ENCODE measurements at places on chromosomes 1 and 21. TPM values are rescaled to one million over a fixed set of nuclear protein-coding genes. Genes with fewer than 3 reads are reported as not detected.

Gene CCDC27
- not detected for total RNA-seq

Gene NR5A2
- 2.8 TPM for total RNA-seq

Gene KCNK1
- not detected for total RNA-seq

Gene RUNX3
- total RNA-seq, result not detected

DNA sequence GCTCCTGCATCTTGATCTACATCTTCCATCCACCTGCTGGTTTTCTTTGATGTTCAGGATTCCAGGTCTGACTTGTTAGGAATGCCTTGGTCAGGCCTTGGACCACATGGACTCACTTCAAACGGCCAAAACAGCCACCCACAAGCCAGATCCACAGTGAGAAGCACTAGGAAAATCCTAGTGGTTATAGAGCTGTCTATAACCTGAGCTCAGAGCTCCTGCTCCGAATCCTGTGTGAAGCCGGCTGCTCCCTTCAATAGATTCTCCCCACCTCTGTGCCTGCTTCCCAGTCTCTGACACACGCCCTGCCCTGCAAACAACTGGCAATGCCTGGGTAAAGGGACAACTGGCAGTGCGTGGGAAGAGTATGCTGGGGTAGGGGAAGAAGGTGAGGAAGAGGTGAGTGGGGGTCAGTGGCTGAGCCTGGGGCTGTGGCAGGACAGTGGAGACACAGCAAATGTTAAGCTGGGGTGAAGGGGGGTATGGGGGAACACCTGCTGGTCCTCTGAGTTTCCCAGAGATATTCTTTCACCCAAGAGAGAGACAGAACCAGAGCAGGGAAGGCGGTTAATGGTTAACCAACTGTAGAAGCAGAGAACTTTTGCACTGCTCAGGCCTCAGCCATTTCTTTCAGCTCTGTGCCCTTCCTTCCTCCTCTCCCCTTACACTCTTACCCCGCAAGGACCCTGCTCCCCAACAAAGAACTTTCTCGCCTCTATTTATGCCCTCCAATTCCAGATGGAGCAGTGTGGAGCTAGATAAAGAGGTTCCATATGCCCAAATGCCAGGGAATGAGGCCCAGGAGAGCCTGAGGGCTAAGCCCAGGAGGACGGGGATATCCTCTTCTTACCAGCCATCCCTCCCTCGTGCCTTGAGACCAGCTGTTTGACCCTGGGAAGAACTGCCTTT is 4.5 kb downstream of the PLXNA2 start:
- H3K4me1 ChIP-seq, result peaks cover 88% of the 10 kb centered on the region
- H3K36me3 ChIP-seq, result no peaks in the 10 kb centered on the region
- H3K4me3 ChIP-seq, result peak overlapping the region; percentile 40
- peaks cover 22% of the 10 kb centered on the region for H3K27me3 ChIP-seq
- H3K27ac ChIP-seq, result peak overlapping the region; percentile 51
- DNase-seq, result peak; percentile 54

- H3K4me1 ChIP-seq, result peaks cover 15% of the 10 kb centered on the region
- DNase-seq, result no peak
- no peak overlapping the region for H3K27ac ChIP-seq
- H3K4me3 ChIP-seq, result no peak overlapping the region
- H3K36me3 ChIP-seq, result no peaks in the 10 kb centered on the region
- H3K27me3 ChIP-seq, result no peaks in the 10 kb centered on the region
These were observed 8.1 kb upstream of the ACOT7 start for GRCh38 chr1:6401673-6402072.

GRCh38 chr21:40902299-40902698 is 55.3 kb upstream of the DSCAM start:
- no peaks in the 10 kb centered on the region for H3K27me3 ChIP-seq
- DNase-seq, result no peak
- no peak overlapping the region for H3K27ac ChIP-seq
- no peaks in the 10 kb centered on the region for H3K36me3 ChIP-seq

DNA sequence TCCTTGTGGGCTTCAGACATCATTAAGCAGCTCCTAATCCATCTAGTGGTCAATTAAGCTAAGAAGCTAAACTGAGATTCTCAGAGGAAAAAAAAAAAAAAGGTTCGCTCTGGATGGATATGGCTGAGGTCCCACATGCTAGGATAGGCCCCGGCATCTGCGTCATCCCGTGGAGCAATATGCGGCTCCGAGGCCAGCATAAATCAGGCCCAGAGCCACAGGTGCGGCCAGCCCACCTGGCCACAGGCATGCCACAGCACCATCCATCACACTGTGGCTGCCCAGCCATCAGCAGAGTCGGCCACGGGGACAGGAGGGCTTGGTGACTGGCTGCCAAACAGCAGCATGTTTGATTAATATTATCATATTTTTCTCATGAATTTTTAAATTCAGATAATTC is 106.9 kb upstream of the TIAM1 start:
- no peak overlapping the region for H3K4me3 ChIP-seq
- DNase-seq, result no peak
- H3K36me3 ChIP-seq, result no peaks in the 10 kb centered on the region
- H3K4me1 ChIP-seq, result no peaks in the 10 kb centered on the region

GRCh38 chr1:224684979-224685425 is 68.9 kb downstream of the CNIH3 start:
- H3K27ac ChIP-seq, result no peak overlapping the region
- peaks cover 15% of the 10 kb centered on the region for H3K27me3 ChIP-seq
- DNase-seq, result no peak
- no peaks in the 10 kb centered on the region for H3K36me3 ChIP-seq
- no peaks in the 10 kb centered on the region for H3K4me1 ChIP-seq

Data from HepG2 (cell line).